ENCODE measurements at places on chromosomes 12 and 14.

DNA sequence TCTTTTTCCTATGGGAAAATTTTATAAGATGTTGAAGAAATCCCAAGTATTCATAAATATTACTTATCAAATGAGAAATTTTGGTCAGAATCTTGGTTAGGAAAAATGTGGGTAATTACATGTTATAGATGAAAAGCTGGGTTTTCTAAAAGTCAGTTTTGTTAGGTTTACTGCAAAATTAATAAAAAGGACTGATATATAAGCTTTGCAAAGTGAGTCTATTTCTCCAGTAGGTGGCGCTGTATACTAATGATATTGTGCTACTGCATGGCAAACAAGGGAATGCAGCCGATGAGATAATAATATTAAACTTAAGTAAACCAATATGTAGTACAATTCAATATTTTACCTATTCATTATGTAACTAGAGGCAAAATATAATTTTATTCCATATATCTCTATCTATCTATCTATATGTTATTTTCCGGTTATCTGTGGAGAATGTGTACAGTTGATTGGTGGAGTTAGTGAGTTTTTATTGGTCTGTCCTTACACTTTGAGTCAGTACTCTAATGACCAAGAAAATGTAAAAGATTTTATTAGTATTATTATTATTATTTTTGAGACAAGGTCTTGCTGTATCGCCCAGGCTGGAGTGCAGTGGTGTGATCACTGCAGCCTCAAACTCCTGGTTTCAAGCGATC is 32.9 kb downstream of the MIPOL1 start:
- DNase-seq, result peak; percentile 75

DNA sequence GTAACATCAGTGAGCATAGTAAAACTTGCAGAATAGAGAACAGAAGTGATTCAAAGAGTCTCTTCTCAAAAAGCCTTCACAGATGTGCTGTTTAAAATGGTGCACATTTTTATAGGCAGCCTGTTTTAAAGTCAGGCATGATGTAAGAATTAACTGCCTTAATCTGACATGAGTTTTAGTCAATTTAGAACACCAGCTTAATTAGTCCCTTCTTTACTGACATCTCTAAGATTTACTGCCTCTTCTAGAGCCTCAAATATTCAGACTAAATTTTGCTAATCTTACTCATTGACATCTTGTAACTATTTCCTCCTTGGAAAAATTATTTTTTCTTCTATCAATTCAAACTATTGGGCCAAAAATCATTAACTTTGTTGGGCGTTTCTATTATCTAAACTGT is 782.5 kb downstream of the C12orf50 start:
- DNase-seq, result no peak

- no peak for DNase-seq
Observed at GRCh38 chr14:29111554-29111953, 345.0 kb downstream of the FOXG1 start.

DNA sequence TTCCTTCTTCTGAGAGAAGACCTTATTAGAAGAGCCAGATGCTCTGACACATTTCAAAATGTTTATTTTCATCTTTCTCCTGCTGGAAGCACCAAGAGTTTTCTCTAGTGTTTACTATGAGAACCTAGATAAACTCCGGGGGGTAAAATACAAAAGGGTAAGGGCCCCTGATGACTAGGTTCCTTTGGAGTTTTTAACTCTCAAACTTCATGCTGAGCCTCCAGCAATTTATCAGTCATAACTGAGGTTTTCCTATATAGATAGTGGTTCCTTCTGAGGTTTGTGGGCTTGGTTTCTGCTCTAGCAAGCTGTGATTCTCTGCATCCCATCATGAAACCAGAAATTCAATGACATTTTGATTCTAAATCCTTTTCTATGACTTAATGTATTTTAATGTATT is 210.9 kb downstream of the LRFN5 start:
- DNase-seq, result no peak

- DNase-seq, result peak; percentile 8
Observed at GRCh38 chr12:89529738-89530137, 3.9 kb upstream of the POC1B start.

DNA sequence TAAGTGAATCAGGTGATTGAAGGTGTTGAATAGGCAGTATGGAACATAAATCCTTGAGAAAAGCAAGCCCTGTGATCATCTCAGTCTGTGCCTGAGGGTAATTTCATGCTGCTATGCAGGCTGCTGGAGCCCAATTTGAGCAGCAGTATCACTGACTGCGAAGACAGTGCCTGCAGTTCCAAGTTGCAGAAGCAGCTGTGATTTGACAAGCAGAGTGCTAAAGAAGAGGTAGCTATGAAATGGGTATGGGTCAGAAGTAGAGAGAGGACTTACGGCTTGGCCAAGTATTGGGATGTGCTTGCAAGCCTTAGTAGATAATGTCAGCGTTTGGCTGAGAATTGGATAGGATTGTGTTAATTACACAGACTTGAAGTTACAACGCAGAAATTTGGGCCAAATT is 22.5 kb downstream of the PIK3C2G start:
- no peak for DNase-seq

DNA sequence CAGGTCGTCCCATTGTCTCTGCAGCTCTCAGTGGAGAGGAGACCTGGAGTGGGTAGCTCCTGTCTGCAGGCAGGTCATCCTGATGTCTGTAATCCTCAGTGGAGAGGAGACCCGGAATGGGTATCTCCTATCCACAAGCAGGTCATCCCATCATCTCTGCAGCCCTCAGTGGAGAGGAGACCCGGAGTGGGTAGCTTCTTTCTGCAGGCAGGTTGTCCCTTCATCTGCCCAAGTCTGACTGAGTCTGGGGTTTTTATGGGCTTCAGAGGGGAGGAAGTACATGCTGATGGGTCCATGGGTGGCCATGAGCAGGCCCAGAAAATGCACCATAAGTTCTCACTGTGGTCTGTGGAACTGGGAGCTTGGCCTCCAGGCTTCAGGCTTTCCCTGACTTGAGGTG is 28.9 kb upstream of the PAPLN start:
- no peak for DNase-seq

- DNase-seq, result no peak
Observed at GRCh38 chr14:100540141-100540925, 46.9 kb downstream of the BEGAIN start.

- no peak for DNase-seq
Observed at GRCh38 chr12:107662484-107662883, 23.1 kb upstream of the PWP1 start.

DNA sequence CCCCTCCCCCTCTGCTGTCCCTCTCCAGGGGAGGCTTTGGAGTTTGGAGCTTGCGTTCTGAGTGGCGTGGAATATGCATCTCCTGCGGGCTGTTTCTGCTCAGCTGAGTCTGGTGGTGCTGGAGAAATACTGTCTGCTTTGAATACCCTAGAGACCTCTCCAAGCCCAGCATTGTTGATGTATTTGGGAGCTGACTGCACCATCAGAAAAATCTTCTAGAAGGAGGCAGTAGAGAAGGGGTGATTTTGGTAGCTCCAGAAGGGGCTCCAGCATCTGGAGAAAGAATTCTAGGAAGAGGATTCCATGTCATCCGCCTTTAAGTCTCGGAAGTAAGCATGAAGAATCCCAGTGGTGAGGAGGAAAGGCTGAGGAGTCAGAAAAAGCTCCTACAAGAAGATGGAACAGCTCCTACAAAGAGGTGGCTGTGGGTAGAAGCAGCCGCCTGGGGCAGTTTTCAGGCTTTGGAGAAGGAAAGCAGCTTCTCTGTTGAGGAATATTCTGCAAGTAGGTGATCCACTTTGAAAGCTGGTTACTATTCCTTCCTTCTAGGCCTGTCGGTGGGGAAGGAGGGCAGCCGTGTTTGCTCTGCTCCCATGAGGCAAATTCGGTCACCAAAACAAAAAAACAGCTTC is 9.7 kb downstream of the MLXIP start:
- no peak for DNase-seq

DNA sequence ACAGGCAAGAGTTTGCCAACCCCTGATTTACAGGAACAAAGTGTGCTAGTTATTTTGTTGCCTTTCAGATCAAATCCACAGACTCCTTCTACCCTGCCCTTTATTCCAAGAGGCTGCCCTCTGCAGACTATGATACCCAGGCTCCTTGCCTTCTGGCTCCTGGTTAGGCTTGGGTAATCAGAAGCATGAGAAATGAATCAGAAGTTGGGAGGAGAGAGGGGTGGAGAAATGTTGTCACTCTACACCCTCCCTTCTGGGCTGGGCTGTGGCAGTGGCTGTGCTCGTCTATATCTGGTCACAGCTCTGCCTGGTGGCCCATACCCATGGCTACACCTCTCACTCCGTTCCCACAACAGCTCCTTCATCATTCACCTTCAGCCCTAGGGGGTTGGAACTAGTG is 204.6 kb upstream of the PLXNC1 start:
- DNase-seq, result no peak

- no peak for DNase-seq
Observed at GRCh38 chr14:25050269-25051150, 563 bp upstream of the STXBP6 start.

- no peak for DNase-seq
Observed at GRCh38 chr12:49017891-49018260, 700 bp downstream of the PRKAG1 start.

GRCh38 chr12:67698672-67699581 is 50.4 kb downstream of the DYRK2 start:
- DNase-seq, result no peak

DNA sequence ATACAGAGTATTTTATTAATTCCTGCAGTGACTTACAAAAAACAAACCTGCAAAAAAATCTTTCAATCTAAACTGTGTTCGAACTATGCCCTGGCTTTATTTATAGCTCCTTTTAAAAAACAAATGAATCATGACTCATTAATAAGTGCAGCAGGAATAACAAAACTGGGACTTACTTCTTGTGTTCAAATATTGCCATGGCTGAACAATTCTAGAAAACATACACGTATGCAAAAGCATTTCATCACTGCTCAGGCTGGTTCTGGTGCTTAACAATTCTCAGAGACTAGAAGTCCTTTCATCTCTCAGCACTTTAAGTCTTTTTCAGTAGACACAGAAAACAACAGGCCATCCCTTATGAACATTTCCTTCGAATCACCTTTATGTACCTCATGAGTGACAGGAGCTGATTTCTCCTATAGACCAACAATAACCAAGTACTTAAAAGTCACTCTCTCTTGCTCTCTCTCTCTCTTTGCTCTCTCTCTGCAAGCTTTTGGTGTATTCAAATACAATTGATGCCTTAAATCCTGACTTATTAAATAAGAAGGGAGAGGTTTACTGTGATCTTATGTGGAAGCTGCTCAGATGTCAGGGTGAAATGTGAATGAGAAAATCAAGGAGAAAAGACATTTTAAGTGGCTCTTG is 268.8 kb downstream of the TTC8 start:
- DNase-seq, result no peak

- DNase-seq, result no peak
Observed at GRCh38 chr12:89494411-89495231, 30.0 kb downstream of the GALNT4 start.

DNA sequence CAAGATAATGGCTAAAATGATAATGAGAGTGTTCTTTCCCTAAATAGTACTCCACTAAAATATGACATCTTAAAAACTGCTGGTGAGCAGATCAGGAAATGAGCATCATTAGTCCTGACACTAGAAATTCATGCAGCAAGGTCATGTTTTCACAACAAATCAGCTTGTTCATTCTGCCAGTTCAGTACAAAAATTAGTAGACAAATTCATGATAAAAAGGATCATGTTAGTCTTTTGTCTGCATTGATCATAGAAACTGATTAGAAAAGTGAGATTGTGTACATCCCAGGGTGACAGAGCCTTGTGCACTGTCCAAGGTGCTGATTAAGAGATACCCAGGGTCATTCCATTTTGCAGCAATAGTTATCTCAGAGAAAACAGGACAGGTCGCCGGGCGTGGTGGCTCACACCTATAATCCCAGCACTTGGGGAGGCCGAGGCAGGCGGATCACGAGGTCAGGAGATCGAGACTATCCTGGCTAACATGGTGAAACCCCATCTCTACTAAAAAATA is 163.6 kb downstream of the RIMBP2 start:
- no peak for DNase-seq

GRCh38 chr12:119631930-119632678 is 35.8 kb upstream of the PRKAB1 start:
- DNase-seq, result no peak

DNA sequence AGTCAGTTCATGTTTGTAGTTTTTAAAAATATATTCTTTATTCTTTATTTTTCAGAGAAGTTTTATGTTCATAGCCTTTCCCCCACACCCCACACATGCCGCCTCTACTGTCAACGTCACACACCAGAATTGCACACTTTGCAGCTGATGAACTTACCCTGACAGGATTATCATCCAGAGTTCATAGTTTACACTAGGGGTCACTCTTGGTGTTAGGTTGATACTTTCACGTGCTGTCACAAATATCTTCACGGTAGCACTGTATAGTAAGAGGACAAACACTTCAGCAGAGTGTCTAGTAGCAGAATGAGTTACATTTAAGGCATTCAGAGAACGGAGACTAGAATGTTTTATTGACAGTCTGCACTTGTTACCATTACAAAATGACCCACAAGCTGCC is 5.1 kb downstream of the DPPA3 start:
- DNase-seq, result no peak

- DNase-seq, result no peak
Observed at GRCh38 chr12:64323476-64324225, 66.9 kb downstream of the C12orf56 start.

- DNase-seq, result no peak
Observed at GRCh38 chr12:101727098-101727497, 12.2 kb downstream of the SYCP3 start.

DNA sequence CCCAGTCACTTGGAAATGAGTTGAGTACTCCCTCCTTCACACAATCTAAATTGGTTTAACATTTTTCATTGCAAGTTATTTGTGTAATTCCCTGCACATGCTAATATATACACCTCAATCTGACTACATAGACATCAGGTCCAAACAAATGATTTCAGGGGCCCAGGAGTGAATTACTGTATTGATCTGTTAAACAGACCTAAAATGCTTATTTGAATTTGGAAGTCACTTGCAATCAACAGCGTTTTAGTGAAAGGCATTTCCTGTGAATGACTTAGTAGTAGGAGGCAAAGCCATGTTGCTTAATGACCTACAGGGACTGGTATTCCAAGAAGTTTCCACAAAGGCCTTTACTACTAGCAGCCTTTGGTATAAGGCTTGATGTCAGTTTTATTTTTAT is 22.6 kb upstream of the SLC15A5 start:
- no peak for DNase-seq

DNA sequence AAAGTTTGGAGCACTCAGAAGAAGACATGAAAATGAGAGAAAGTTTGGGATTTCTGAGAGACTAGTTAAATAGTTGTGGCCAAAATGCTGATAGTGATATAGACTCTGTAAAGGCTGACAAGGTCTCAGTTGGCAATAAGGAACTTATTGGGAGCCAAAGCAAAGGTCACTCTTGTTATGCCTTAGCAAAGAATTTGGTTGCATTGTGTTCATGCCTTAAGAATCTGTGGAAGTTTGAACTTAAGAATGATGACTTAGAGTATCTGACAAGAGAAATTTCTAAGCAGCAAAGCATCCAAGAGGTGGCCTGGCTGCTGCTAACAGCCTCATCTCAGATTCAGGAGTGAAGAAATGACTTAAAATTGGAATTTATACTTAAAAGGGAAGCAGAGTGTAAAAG is 113.8 kb downstream of the PIK3C2G start:
- DNase-seq, result no peak
